ENCODE measurements at places on chromosomes 3 and 15. TPM values are rescaled to one million over a fixed set of nuclear protein-coding genes. Genes with fewer than 3 reads are reported as not detected.

The SLC22A13 gene
- total RNA-seq, result 0.29 TPM

The PAQR5 gene
- 1.1 TPM for total RNA-seq

The SPG21 gene
- total RNA-seq, result 142 TPM

The PLXNA1 gene
- 91.3 TPM for total RNA-seq

The MNS1 gene
- 2.2 TPM for total RNA-seq

The SLC2A2 gene
- not detected for total RNA-seq

The TM4SF4 gene
- not detected for total RNA-seq

The SGO1 gene
- total RNA-seq, result 0.88 TPM

The AGBL1 gene
- total RNA-seq, result not detected
